ENCODE measurements at places on chromosomes 5 and 9.
A peak's percentile ranks its signal among the peaks of the same experiment; 100 is the strongest.

- peak; percentile 91 for DNase-seq
These were observed 12.0 kb downstream of the PDGFRB start for GRCh38 chr5:150143350-150144245.

DNA sequence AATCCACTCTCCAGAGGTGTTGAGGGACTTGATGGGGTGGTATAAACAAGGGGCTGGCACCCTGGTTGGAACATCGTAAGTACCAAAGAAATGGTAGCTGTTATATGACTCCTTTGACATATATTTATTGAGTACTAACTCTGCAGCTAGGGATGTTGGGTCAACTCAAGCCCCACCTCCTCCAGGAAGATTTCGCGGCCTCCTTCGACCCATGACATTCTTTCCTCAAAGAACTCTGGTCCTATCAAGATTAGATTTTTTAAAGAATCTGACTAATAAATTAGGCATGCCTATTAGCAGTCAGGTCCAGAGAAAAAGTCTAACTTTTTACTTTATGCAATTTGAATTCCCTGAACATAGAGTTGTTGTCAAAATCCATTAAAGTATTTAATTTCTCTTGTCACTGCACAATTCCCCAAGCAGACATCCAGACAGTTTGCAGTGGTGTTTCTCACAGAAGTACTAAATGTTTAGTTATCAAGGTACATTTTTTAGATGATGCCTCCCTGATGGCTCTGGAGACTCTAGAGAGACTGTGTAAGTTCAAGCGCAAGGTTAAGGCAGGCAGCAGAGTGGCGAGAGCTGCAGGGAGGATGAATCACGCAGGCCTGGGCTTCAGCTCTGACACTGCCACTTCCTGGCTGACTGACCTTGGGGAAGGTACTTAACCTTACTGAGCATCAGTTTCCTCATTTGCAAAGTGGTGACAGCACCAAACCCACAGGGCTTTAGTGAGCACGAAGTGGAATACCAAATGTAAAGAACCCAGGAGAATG lies 209.6 kb downstream of the TTLL11 start:
- DNase-seq: peak; percentile 60

DNA sequence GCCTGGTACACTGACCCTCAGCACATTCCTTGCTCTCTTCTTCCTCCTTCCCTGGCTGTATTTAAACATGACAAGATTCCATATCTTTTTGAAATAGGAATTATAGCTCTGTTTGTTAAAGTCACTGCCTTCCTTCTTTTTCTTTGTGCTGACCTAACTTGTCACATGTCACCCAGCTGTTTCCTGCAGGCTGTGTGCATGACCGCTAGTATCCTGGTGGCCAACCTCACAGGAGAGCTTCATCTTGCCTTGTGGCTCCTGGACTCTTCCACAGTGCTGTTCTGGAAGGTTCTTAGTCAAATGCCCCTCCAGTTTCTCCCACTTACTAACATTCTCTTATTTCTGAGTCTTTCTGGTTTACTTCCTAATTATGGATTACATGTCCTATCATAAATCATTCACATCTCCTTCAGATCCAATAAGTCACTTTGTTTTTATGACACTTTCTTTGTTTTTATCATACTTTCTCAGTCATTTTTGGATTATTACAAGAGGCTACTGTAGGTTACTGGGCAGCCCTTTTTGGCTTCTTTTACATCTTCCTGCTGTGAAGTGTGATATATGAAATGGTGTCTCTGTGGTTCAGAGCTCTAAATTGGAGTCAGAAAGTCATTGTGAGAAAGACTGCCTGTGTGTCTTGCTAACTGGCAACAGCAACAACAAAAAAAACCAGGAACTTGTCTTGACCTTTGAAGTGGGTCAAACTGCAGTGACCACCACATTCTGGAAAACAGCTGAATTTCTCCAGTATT lies 463.6 kb upstream of the DAP start:
- DNase-seq: no peak

DNA sequence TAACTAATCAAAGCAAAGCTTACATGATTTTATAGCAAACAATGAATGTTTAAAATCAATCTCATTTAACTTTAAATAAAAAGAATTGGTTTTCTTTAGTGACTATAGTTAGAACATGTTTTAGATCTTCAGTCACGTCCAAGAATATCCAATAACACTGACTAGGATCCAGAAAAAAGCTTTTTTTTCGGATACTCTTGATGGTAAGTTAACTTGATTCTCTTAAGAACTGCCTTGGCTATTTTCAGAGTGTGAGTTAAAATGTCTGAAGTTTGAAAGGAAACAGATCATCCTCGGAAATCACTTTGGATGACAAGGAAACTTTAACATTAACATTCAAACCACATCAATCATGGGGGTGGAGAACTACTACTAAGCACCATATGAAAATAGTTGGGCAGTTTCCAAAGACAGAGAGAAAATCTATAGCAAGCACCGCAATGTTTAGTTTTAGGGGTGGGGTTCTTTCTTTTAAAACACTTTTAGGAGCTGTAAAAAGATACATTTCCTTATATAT lies 83.7 kb upstream of the SLC27A6 start:
- DNase-seq: no peak

GRCh38 chr9:133769511-133770075 lies 31.4 kb upstream of the SARDH start:
- DNase-seq: no peak

DNA sequence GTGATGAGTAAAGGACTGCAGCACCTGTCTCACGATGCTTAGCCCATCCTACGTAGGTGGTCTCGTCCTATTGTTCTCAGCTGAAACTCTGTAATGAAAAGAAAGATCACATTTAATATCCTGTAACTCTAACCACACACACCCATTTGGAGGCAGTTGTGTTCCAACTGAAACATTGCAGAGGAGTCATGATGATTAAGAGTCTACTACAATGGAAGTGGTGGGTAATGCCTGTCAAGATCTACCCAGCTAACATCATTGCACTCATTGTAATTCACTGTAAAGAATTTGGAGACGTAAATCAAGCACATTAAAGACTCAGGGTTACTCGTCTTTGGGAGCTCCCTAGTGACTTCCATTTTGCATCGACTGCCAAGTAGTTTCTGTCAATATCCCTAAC lies 106.0 kb upstream of the PTPN3 start:
- DNase-seq: no peak

- peak; percentile 55 for DNase-seq
These were observed 1.7 kb downstream of the ADAMTS16 start for GRCh38 chr5:5141625-5142525.

- DNase-seq: no peak
These were observed 19.7 kb downstream of the CAMSAP1 start for GRCh38 chr9:135887585-135888050.

GRCh38 chr5:72622170-72622760 lies 115.1 kb upstream of the ZNF366 start:
- no peak for DNase-seq

GRCh38 chr9:121510766-121511550 lies 11.3 kb upstream of the GGTA1 start:
- no peak for DNase-seq

DNA sequence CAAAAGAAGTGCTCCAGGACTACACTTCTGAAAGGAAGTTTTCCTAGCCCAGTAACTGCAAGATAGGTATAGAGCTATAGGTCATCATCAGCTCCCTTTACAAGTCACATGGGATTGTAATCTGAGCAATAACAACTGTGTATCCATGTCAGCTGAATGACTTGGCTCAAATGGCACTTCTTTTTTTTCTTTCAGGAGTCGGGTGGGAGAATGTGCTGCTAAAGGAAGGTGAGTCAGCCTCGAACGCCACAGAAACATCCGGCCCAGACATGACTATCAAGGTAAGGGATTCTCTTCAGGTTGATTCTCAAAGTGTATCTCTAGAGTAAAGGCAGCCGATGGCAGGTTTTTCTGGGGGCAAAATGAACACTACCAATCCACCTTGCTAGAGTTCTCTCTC lies 192.2 kb downstream of the C9orf152 start:
- peak; percentile 96 for DNase-seq

GRCh38 chr9:68997666-68998065 lies 16.2 kb downstream of the PRKACG start:
- no peak for DNase-seq

GRCh38 chr5:137372016-137372772 lies 126.9 kb downstream of the SPOCK1 start:
- DNase-seq: no peak

GRCh38 chr5:42887097-42887496 lies 75.4 kb upstream of the SELENOP start:
- DNase-seq: no peak

GRCh38 chr9:91089405-91090129 lies 272.2 kb downstream of the AUH start:
- peak; percentile 58 for DNase-seq

- no peak for DNase-seq
These were observed 126.3 kb downstream of the HMHB1 start for GRCh38 chr5:143938230-143938629.

- no peak for DNase-seq
These were observed 33.4 kb downstream of the SEMA5A start for GRCh38 chr5:9512457-9512856.

- DNase-seq: peak; percentile 58
These were observed 225.1 kb downstream of the ADGRV1 start for GRCh38 chr5:90783460-90784333.

- no peak for DNase-seq
These were observed 625.6 kb downstream of the RAB3C start for GRCh38 chr5:59208474-59208873.

DNA sequence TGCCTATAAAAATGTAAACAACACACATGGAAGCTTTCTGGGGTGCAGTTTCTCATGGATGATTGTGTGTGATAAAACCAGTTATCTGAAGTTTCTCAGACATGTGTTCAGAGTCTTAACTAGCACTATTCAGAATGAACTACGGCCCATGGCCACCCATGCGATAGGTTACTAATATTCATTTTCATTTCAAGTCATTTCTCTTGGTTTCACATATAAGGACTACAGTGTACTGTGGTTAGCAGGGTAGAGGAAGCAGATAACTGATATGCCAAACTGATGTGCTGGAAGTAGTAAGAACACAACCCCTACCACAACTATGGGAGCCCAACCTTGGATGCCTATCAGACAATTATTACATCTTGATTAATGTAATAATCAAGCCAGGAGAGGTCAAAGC lies 372.1 kb downstream of the DTWD2 start:
- DNase-seq: no peak

DNA sequence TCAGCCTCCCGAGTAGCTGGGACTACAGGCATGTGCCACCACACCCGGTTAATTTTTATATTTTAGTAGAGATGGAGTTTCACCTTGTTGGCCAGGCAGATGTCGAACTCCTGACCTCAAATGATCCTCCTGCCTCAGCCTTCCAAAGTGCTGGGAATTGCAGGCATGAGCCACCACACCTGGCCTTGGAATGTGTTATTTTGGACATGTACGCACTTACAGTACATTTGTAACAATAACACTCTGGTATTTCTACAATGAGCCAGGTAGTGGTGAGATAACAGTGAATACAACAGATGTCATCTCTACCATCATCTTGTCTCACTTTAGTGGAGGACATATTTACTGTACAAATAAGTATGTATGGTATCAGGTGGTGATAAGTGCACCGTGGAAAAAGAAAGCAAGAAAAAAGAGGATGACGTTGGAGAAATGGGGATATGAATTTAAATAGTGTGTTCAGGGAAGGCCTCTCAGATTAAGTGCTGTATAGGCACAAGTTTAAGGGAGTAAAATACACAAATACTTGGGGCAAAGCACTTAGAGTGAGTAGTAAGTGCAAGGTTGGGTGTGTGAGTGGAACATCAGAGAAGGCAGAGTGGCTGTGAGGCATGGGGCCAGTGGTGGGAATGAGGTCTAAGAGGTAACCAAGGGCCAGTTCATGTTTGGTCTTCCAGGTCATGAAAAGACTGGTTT lies 100.1 kb downstream of the CDC42SE2 start:
- no peak for DNase-seq

DNA sequence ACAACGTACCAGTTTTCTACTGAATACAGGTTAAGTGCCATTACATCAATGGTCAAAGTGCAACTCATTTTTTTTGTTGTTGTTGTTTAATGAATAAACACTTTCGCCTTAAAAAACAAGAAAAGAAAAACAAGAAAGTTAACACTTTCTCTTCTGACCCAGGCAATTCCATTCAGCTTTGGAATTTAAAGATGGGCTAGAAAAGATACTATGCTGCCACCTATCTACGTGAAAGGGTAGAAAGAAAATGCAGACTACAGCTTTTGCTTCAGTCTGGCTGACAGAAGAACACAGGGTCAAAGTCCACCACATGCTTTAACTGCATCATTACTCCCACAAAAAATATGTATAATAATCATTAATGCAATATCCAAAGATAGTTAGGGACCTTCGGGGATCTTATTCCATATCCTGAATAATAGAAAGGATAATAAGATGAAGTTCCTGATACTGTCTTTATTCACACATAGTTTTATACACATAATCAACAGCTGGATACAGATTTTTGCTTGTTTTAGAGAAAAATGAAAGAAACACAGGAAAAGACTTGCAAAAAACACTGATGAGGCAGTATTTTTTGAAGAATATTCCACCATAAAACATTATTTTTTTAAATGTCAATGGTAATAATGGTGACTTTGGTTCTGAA lies 40.4 kb downstream of the ZDHHC21 start:
- peak; percentile 28 for DNase-seq

GRCh38 chr5:122067390-122067789 lies 10.7 kb downstream of the LOX start:
- no peak for DNase-seq

DNA sequence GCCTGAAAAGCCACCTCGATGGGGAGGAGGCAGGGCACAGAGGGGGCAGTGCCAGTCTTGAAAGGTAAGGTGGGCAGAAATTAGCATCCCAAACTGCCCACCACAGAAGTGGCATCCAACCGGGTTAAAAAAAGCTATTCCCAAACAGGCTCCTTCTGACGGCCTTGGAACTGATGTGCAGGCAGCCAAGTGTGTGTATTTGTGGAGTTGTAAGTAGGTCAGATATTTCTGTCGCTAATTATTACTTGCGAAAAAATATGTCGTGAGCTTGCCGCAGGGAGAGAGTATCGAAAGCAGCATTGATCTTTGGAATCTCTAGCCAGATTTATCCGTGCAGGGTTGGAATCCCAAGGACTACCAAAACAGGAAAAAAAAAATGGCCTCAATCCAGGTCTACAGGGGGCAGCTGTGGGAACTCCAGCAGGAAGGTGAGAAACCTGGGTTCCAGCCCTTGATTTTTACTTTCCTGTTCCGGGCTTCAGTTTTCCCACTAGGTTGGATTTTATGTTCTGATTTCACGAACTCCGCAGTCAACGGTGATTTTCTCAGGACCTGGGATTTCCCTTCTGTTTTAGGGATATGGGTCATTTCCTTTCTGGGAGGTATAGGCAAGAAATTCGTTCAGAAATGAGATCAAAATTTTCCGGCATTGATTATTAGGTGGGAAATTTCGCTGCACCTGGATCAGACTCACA lies 200.8 kb downstream of the RGS3 start:
- no peak for DNase-seq

- DNase-seq: peak; percentile 49
These were observed 32.2 kb upstream of the LECT2 start for GRCh38 chr5:135986891-135987401.

- no peak for DNase-seq
These were observed 49.0 kb downstream of the DIRAS2 start for GRCh38 chr9:90593646-90594045.

- peak; percentile 18 for DNase-seq
These were observed 6.1 kb downstream of the SUSD3 start for GRCh38 chr9:93064392-93065134.

- DNase-seq: no peak
These were observed 30.0 kb upstream of the SUSD3 start for GRCh38 chr9:93028448-93029006.

GRCh38 chr9:130043654-130044623 lies 950 bp upstream of the FNBP1 start:
- DNase-seq: peak; percentile 59

GRCh38 chr5:168001318-168001717 lies 290.1 kb upstream of the WWC1 start:
- no peak for DNase-seq

- DNase-seq: no peak
These were observed 74.1 kb downstream of the STX17 start for GRCh38 chr9:99980598-99980997.
